ENCODE measurements at places on chromosomes 2 and 18. TPM values are rescaled to one million over a fixed set of nuclear protein-coding genes. Genes with fewer than 3 reads are reported as not detected.

DNA sequence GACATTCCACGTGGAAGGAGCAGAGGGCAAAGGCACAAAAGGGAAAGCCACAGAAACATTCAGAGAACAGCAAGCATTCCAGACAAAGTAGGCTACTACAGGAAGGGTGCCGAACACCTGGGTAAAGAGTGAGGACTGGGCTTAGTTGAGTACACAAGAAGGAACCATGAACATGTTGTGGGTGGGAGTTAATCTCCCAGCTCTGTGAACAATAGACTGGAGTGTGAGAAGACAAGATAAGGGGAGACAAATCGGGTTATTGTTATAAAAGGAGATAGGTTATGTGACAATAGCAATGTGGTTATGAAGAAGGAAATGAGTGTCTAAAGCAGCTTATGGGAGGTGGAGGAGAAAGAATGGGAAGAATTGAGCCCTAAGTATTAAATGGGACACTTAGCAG is 70.0 kb downstream of the DPP4 start:
- DNase-seq = no peak

The STPG4 gene
- total RNA-seq = not detected

The CRYBA2 gene
- not detected for total RNA-seq

The MAP3K19 gene
- not detected for total RNA-seq

GRCh38 chr2:37091873-37092272 is 7.6 kb downstream of the GPATCH11 start:
- no peak for DNase-seq

All from Right ventricle myocardium superior (tissue), 1 donor.